Activated T-cell treated with anti-CD3 and anti-CD28 coated beads, Interleukin-2, amount 50 U/mL, for 1 hour (primary cell): ENCODE measurements at places on chromosomes 4 and X.

GRCh38 chrX:8189096-8189830 lies 18.2 kb upstream of the VCX2 start:
- DNase-seq, result no peak

- no peak for DNase-seq
Measured at GRCh38 chrX:7285765-7286164, 137.8 kb upstream of the PUDP start.

DNA sequence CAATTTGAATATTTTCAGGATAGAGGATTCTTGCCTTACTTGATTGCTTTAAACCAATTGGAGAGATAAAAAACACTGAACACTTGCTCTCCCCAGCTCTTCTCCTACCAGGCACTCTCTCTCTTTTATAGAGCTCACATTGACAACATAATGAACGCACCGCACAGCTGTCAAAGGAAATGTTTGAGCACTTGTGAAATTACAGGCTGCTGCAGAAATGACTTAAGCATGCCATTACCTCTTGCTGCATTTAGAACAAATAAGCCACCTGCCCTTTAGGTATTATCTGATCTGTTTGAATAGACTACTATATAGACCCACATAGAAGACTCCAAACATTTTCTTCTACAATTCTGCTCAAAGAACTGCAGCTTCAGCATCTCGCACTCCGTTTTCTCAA lies 227.7 kb downstream of the C4orf33 start:
- DNase-seq, result no peak

DNA sequence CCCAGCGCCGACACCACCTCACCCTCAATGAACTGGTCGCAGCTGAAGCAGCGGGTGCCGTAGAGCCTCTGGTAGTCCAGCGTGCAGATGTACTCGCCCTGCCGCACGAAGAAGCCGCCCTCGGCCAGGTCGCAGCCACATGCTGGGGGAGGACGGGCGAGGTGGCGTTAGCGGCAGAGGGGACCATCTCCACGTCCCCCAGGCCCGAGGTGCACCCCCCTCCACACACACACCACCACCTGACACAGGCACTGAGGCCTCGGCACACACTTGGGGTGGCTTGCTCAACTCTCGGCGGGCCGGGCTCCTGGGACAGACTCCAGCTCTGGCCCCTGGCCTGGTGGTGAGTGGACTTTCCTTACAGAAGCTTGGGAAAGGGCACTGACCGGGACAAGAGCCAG lies 61.5 kb downstream of the ABLIM2 start:
- no peak for DNase-seq

DNA sequence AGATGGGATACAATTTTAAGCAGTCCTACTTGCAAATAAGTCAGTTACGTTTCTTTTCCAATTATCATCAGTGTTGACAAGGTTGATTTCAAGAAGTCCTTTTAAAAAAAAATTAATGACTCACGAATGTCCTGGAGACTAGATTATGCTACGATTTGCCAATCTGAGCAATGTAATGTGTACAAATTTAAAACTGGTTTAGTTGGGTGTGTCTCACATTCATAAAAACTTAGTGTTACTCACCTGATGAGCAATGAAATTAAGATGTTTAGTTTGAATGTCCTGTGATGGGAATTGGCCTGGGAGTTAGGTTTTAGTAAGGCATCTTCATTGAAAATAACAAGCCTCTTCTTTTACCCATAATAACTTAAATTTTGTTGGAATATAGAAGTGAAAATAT lies 136.7 kb upstream of the POF1B start:
- DNase-seq, result no peak

GRCh38 chrX:94834226-94834625 lies 1160.2 kb downstream of the FAM133A start:
- no peak for DNase-seq

DNA sequence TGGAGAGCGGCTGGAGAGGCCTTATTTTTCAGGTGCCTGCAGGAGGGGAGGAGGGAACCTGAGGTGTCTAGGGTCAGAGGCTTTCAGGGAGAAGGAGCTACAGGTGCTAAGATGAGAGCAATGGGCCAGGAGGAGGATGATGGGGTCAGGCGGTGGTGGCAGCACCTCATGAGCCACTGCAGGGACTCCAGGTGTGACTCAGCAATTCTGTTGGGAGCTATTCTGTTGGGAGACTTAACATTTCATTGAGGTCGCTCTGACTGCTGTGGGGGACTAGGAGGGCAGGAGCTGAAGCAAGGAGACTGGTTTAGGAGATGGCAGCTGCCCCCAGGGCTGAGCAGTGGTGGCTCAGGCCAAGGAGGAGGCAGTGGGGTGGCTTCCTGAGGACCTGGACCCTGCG lies 65.0 kb downstream of the CLDN34 start:
- no peak for DNase-seq

DNA sequence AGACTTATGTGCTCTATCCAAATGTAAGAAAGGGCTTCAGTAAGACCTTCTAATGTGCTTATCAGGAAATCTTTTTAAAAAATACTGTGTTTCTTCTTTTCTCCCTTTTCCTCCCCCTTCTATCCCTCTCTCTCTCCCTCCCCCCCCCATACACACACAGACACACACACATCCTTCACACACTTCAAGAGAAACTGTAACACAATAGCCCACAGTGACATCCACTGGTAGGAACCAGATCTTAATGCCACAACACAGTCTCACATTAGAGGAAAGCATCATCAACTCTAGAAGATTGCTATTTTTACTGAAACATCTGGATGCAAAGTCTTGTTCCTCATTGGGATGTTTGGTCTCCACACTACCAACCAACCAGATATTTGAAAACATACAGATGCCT lies 4.6 kb downstream of the PCDH19 start:
- DNase-seq, result no peak

DNA sequence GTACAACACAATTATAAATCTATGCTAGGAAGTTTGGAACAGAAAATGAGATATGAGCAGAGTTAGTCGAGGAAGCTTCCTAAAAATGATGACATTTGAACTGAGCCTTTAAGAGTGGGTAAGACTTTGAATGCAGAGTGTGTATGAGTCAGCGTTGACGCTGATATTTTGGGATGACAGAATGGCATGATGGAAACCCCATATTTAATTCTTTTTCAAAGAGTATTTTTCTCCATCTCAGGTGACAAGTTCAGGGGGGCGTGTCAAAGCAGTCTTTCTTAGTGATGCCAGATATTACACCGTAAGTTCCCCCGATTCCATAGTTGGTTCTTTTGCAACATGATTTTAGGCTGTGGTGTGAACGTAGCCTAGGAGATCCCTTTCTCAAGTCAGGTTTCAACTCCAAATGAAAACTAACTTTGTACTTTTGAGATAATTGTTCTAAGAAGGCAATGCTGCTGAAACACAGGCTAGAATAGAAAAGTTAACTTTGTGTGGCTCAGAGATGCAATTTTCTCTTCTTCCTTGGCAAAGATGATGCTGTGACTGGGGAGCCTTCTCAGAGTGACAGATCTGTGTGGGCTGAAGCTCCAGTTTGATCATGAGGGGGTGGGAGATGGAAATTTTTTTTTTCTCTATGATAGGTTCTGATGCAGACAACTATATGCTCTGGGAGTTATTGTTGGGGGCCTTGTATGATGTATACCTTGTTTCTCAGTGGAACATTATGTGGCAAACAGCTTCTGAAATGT lies 59.2 kb downstream of the GLUD2 start:
- DNase-seq, result no peak

DNA sequence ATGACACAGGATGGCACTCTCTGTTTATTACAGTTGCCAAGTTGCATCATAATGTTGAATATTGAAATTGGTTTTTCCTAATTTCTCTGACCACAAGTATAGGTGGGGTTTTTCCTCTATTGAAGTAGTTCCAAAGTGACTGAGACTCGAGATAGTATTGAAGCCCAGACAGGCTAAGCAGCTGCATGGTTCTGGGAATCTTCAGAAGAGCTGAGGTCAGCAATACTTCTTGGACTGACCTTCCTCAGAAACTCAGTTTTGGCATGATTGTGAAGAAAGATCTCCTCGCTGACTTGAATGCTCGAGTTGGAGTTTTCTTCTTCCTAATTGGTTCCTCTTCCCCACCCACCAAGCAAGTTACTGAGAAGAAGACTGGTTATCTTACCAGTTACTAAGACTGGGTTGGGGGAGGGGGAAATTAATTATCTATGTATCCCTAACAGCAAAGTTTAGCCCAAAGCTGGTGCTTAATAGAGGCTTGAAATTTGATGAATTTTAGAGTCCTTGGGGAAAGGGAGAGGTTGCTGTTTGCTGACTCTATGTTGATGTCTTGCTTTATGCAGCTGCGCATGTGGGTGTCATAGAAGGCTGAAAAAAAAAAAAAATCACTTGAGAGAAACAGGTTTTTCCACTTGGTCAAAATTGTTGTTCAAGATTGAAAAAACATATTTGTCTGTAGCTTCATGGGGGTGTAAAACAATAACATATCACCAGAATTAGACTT lies 91.1 kb downstream of the P2RY10 start:
- no peak for DNase-seq

DNA sequence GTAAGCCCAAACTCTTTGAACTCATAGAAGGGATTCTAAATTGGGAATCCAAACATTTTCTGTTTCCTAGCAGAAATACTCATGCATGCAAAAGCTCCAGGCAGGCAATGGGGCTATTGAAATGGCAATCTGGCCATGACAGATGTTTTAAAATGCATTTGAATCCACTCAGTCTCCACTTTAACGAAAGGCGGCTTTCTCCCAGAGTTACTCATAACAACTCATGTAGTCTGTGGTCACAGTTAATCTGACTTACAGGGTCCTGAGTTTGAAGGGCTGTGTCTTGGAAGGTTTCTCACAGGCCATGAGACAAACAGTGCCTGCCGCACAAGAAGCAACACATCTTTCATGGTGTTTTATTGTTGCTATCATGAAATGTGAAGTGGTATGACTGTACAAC lies 185.7 kb downstream of the AMELX start:
- no peak for DNase-seq

GRCh38 chrX:153714256-153714655 lies 9.9 kb downstream of the BCAP31 start:
- DNase-seq, result no peak

- no peak for DNase-seq
Measured at GRCh38 chr4:75729836-75730235, 5.5 kb downstream of the USO1 start.

DNA sequence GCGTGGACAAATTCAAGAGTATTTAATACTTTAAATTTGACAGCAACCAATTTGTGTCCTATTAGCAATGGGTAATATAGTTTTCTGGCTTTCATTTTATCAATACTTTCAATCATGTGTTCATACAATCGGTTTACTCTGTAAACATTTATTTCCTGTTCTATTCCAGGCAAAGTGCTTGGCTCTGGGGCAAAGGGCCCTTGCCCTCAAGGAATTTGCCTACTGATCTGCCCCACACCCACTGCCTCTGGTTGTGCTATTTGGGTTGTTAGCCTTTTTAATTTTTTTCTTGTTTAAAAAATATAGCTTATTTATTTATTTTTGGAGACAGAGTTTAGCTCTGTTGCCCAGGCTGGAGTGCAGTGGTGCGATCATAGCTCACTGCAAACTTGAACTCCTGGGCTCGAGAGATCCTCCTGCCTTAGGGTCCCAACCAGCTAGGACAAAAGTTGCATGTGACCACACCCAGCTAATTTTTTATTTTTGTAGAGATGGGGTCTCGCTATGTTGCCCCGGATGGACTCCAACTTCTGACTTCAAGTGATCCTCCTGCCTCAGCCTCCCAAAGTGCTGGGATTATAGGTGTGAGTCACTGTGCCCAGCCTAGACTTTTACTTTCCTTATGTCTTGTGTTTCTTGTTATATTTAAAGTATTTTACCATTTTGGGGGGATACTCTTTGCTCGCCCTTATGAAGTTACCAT lies 30.7 kb upstream of the CBR4 start:
- no peak for DNase-seq

DNA sequence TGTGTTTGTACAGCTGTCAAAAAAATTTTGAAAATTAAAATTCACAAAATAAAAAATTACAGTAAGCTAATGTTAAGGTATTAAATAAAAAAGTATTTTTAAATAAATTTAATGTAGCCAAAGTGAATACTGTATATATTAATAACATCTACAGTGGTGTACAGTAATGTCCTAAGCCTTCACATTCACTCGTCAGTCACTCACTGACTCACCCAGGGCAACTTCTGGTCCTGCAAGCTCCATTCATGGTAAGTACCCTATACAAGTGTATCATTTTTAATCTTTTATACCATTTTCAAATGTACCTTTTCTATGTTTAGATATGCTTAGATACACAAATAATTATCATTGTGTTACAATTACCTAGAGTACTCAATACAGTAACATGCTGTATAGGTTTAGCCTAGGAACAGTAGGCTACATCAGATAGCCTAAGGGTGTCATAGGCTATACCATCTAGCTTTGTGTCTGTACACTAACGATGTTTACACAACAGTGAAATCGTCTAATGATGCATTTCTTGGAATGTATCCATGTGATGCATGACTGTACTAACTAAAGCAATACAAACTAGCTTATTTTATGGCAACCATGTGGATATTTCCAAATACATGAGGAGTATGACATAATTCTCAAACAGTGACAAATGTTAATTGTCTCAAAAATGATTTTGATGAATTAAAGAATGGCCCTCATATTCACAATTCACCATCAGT lies 13.7 kb downstream of the DDX60 start:
- DNase-seq, result no peak

DNA sequence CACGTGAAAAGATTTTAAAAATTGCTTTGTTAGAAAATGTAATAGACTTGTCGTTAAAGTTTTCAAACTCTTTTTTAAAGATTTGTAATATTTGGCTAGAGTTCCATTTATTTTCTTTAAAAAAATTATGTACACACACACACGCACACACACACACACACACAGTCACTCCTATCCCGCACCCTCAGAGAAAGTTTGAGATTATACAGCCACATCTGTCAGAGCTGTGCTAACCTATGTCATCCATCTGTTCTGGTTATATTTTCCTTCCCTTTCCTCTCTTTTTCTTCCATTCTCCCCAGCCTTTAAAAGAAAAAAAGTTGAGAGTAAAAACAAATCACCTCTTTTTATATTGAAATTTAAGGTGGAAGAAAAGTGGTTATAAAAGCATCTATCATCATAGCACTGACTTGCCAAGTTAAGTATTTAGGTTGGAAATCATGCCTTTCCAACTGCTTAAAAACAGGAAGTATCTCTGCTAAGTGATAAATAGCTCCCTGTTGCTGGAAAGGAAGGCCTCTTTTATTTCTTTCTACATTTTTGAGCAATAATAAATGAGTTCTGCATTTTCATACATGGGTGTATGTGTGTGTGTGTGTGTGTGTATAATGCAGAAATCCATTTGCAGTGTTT lies 163.3 kb upstream of the SPRY1 start:
- no peak for DNase-seq

GRCh38 chr4:71187404-71188155 lies 151.2 kb upstream of the SLC4A4 start:
- peak; percentile 33 for DNase-seq
